ENCODE measurements at places on chromosomes 5 and 9.
A peak's percentile ranks its signal among the peaks of the same experiment; 100 is the strongest.

- no peak for DNase-seq
Measured at GRCh38 chr9:111068771-111069170, 30.5 kb upstream of the LPAR1 start.

- no peak for DNase-seq
Measured at GRCh38 chr9:136255896-136256890, 10.6 kb upstream of the QSOX2 start.

GRCh38 chr5:86463339-86463738, 154.4 kb upstream of the COX7C start:
- no peak for DNase-seq

DNA sequence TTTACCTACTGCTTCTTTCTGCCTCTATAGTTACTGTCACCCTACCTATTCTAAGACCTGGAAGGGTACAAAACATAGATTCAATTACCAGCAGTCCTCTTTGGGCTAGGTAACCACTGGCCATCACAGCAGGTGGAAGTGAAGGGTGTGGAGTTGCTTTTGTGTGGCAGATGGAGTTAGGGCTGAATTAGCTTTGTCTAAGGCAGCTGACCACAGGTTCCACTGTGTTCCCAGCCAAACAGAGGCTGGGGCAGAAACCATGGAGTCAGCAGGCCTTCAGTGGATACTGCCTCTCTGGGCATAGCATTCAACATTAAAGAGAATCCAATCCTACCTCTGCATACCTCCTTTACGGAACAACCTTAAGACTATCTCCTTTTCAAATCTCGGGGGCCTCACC, 254.2 kb downstream of the RFX3 start:
- DNase-seq: no peak

- DNase-seq: no peak
Measured at GRCh38 chr9:1400983-1401382, 350.8 kb downstream of the DMRT2 start.

GRCh38 chr9:36746415-36746814, 173.7 kb downstream of the MELK start:
- no peak for DNase-seq

DNA sequence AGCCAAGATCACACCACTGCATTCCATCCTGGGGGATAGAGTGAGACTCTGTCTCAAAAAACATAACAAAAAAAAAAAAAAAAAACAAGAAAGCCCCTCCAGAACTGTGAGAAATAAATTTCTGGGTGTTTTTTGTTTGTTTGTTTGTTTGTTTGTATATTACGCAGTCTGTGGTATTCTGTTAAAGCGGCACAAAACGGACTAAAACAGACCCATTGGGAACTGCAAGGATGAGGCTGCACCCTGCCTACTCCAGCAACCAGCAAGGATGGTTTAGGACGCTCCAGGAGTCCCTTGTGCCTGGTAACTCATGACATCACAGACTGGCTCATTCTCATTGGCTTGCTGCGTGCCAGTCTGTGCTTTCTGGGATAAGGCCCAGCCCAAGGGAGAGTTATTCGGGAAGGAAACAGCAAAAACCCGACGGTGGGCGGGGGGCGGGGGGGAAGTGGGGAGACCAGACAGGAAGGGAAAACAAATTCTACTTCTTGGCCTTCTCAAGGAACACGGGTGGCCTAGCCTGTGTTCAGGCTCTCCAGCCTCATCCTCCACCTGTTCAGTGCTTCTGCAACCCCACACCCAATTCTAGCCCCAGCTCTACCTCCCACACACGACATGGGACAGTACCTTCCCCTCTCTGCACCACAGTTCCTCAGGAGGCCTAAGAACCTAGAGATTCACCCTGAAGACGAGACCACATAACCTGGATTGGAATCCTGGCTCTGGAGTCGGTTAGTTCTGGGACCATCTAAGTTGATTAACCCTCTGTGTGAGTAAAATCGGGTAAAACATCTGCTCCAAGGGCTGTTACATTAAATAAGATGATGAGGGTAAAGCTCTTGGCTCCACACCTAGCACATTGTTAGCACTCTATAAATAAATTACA, 2.8 kb downstream of the CD74 start:
- DNase-seq: peak; percentile 16

DNA sequence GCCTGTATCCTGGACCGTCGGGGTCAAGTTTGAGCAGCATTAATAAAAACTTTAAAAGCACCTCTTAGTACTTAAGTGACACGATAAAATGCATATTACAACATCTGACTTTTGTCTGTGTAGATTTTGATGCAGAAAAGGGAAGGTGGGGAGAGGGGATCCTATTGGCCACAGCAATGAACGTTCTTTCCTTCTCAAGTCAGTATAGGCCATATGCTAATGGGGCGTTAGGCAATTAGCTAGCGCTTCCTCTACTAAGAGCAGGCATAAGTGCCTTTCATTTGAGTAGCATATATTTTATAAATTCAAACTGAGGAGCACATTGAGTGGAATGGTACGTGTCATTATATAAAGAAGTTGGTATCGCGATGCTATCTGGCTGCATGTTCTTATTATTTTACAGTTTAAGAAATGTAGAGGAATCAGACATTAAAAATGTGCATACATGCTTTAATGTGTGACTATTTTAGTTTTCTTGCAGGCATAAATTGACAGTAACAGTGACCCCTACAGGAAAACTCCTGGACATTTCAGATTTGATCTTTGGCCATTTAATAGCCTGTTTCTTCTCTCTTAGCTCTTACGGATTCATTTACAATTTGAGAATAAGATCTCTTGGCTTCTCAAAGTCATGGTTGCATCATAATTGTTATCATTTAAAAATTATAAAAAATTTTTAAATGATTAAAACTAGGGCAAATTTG, 1.1 kb upstream of the GNA14 start:
- no peak for DNase-seq

DNA sequence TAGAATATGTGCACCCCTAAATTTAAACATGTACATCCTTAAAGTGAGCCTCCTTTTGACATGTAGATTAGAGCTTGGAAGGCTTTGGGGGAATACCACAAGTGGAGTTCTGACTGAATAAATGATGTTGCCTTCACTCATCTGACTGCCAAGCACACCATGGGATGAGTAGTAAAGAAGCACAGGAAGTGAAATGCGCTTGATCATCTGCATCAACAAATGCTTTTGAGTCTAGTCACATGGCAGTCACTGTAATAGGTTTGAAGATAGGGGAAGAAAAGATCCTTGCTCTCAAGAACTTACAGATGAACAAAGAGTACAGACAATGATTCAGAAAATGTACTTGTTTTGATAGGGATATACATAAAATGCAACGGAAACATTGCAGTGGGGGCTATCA, 62.0 kb upstream of the STARD4 start:
- no peak for DNase-seq

Data from NCI-H2171 (cell line).